NCI-H187 treated with DMSO at 0.1 percent for 48 hours (cell line): ENCODE measurements at places on chromosomes 1 and 21.
A peak's percentile ranks its signal among the peaks of the same experiment; 100 is the strongest.

GRCh38 chr21:15023776-15024175 is 41.0 kb downstream of the NRIP1 start:
- DNase-seq = no peak

DNA sequence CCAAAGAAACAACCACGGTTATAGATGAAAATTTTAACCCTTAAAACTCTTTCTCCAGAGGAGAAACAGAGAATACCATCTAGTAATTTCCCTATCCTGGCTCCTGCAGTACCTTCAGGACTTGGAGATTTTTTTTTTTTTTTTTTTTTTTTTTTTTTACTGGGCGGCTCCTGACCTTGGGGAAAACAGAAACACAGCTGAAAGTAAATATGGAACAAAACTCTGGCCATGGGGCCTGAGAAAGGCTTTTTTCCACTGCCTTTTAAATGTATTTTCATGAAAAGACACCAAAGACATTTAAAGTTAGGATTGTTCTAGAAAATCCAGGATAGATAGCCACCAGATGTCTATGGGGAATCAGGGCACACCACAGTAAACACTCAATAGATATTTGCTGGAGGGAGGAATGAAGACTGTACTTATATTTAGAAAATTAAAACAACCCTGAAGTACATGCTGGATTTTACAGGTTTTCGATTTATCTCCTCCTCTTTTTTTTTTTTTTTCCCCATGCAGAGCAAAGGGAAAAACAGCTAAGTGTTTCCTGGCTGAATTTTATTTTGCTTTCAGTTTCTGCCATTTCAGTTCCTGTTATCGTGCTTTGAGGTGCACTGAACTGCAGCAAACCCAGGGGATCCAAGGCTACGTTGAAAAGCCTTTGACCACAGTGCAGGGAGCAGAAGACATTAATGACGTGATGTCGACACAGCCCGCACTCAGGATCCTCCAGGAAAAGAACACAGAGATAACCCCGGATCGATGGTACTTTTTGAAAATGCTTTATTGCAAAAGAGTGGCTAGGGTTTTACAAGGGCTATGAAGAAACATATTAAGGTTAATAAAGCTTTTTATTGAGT is 35.7 kb upstream of the CNN3 start:
- no peak for DNase-seq

GRCh38 chr1:57770772-57771171 is 346.9 kb upstream of the DAB1 start:
- DNase-seq = no peak

GRCh38 chr1:999725-1000356 is at the start of gene HES4:
Gene HES4, minus strand, starts transcription at chr1:1000097. Its CDS starts 124 bp downstream, at chr1:999973.
- no peak for DNase-seq

GRCh38 chr21:29423099-29423870 is 124.6 kb downstream of the BACH1 start:
- peak; percentile 3 for DNase-seq

- DNase-seq = no peak
Observed at GRCh38 chr1:91325456-91325855, 79.2 kb downstream of the HFM1 start.

GRCh38 chr1:19391596-19391981 is 79.5 kb downstream of the SLC66A1 start:
- no peak for DNase-seq

DNA sequence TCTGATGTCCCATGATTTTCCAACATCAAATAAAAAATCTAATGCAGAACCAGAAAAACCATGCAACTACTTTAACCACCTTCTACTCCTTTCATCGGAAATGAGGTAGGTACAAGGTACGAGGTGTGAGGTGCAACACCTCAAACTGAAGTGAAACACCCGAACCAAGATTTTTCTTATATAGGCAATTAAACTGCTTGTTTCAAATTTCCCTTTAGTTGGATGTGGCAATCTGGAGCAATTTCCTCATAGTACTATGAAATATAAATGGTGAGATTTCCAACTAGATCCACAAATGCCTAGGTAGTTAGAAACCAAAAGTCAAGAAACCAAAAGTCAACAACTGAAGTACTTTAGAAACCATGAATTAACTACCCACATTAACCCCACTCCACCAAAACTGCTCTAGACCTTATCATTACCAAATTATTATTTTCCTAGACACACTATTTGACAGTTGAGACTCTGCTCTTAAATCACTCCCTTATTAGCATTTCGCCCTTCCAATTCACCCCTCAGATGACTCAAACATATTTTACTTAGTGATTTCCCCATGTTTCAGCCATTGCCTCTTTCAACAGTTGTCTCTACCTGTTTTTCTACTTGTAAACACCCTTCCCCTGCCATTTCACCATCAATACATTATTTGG is 37.8 kb downstream of the FUBP1 start:
- DNase-seq = no peak

- DNase-seq = no peak
Observed at GRCh38 chr1:221823561-221823960, 81.7 kb upstream of the DUSP10 start.

GRCh38 chr1:107804134-107804533 is 160.8 kb downstream of the VAV3 start:
- DNase-seq = no peak

DNA sequence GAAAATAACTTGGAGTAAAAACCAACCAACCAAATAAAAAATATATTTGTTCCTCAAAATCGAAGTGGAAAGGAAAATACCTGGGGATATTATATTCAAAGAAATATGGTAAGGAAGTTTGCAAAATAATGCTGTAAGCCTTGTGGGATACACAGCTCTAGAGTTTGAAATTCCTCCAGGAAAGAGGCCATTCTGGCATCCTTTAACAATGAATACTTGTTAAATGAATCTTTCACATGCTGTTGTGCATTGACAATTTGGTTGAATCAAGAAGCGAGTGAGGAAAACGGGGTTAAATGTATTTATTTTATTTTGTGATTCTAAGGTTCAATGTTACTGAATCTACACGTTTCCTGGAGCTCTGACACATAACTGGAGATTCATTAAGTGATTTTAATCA is 30.5 kb upstream of the NTNG1 start:
- no peak for DNase-seq

GRCh38 chr1:9719978-9720722 is 68.6 kb downstream of the PIK3CD start:
- DNase-seq = no peak

- no peak for DNase-seq
Observed at GRCh38 chr1:191589536-191589935, 568.7 kb upstream of the RGS18 start.

GRCh38 chr1:186212568-186213224 is 162.4 kb downstream of the TPR start:
- DNase-seq = peak; percentile 64

DNA sequence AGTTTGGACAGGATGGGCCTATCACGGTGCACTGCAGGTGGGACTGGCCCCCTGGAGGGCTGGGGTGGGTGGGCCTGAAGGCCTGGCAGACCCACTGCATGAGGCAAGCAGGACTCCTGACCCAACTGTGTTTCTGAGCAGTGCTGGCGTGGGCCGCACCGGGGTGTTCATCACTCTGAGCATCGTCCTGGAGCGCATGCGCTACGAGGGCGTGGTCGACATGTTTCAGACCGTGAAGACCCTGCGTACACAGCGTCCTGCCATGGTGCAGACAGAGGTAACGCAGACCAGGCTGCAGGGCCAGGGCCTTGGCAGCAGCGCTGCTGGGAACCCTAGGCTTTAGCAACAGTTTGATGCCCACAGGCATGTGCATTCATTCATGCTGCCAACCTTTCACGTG is 29.0 kb upstream of the KDM4A start:
- no peak for DNase-seq

DNA sequence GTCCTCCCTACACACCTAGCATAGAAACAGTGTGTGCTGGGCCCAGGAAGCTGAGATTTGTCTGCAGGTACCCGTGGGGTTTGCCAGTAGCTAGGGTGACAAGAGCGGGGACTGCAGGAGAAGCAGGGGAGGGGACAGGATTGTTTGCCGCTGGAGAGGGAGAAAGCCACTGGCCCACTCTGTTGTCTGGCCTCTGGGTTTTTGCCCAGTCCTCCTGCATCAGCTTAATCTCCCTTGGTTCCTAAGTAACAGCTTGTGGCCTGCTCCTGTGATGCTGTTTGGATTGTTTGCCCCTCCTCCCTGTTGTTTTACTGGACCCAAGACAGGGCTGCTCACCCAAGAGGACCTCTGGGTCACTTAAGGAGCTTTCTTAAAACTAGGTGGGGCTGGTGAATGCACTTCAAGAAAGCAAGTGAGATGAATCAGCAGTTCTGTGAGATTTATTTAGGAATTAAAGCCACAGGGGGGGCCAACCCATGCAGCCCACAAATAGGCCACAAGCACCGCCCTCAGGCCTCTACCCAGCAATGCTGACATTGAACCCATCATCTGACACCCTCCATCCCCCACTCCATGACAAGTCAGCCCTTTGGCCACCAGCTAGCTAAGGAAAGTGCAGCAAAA is 142.8 kb downstream of the ZZZ3 start:
- DNase-seq = no peak
